EH (cell line): ENCODE measurements at places on chromosomes 16 and 17.

DNA sequence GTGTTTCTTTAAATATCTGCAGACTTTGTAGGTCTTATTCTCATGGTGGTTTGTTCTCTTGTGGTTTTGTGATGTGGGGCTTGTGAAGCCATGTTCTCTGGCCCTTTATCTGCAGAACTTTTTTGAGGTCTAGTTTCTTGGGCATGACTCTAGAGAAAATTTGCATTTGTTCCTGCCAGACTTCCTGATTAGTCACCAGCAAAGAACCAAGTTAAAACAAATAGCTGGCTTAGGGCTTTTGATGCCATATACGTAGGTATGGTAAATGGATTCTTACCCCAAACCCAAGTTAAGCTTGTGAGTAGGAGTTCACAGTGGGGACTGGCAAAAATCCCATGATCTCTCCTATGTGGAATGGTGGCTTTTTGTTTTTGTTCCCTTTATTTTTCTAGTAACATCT lies 68.7 kb upstream of the IRX3 start:
- peak; percentile 52 for DNase-seq

DNA sequence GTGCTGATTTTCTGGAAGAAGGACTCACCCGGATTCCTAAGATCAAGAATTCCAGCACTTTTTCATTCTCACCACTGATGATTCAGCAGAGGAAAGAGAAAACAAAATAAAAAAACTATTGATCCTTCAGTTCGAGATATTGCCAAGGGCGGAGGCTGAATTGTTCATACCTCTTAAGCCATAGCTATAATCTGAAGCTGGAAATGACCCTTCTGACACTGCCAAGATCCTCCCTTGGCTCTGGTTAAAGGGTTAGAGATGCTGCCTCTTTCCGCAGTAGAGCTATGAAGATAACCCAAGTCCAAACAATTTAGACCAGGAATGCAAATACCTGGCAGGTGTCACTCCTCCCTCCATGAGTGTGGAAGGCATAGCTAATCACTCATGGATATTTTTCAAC lies 73.0 kb downstream of the TMEM114 start:
- DNase-seq = no peak

GRCh38 chr16:55102531-55102930 lies 171.9 kb downstream of the IRX5 start:
- no peak for DNase-seq

- peak; percentile 65 for DNase-seq
Measured at GRCh38 chr17:41959336-41960095, 7.1 kb upstream of the CNP start.

- no peak for DNase-seq
Measured at GRCh38 chr17:339193-340061, 13.2 kb downstream of the RPH3AL start.

DNA sequence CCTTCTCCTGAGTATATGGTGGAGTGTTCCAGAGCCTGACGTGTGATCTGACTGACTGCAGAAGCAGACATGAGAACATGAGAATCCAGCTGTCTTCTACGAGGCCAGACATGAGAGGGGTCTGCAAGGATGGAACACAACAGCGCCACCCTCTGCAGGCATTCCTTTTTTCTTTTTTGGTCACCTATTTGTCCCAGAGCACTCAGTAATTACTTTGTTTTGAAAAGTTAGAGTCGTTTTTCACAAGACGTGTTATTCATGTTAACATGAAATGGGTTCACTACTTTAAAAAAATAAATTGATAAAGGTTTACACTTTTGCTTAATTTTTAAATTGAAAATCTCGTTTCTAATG lies 43.8 kb upstream of the ATP2A3 start:
- no peak for DNase-seq

GRCh38 chr16:2854700-2855309 lies 3.2 kb downstream of the PRSS22 start:
- no peak for DNase-seq

DNA sequence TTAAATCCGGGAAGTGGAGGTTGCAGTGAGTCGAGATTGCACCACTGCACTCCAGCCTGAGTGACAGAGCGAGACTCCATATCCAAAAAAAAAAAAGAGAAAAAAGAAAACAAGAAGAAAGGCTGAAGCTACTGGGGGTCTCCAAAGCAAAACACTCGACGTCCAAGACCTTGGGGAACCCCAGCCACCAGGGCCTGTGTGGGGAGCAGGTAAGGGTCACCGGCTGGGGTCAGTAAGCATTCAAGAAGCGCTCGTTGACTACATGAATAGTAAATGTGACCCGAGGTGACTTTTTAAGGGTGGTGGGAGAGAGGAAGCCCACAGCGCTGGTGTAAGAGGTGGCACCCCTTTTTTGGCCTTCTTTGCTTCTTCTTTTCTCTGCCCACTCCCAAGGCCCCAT lies 49.5 kb downstream of the PECAM1 start:
- DNase-seq = no peak

GRCh38 chr17:77280304-77281121 lies 139.7 kb downstream of the SEC14L1 start:
- peak; percentile 73 for DNase-seq

- DNase-seq = peak; percentile 10
Measured at GRCh38 chr16:22023505-22023904, 15.6 kb downstream of the MOSMO start.

DNA sequence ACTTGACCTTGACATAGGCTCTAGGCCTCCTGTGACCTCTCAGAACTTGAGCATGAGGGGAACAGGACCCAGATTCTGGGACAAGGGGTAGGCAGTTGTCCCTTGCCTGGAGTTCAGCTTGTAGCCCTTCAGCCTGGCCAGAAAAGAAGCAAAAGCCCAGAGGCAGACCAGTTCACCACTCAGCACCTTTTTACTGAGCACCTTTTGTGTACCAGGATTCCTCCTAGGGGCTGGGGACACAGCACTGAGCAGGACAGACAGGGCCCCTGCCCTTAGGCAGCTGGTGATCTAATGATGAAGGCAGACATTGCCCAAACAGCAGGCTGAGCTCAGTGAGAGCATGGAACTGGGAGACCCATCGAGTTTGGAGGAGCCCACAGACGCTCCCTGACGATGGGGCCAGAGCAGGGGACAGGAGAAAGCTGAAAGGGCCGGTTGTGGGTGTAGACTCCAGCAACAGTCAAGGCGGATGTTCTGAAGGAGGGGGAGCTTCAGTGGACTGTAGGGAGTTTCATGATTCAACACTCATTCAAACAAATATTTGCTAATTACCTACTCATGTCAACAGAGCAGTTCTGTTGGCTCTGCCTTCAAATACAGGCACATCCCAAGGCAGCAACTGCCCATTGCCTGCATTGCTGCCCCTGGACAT lies 32.0 kb downstream of the SBK1 start:
- DNase-seq = no peak

GRCh38 chr17:21061158-21061835 lies 18.5 kb upstream of the USP22 start:
- no peak for DNase-seq

DNA sequence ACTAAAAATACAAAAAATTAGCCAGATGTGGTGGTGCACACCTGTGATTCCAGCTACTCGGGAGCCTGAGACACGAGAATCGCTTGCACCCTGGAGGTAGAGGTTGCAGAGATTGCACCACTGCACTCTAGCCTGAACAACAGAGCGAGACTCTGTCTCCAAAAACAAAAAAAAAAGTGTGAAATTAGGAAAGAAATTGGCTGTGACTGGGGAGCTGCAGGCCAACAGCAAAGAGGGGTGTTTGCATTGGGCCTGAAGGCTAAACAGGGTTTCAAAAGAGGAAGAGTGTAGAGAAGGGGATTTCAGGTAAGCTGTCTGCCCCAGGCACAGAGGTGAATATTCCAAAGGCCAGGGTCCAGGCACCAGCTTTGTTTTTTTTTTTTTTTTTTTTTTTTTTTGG lies 9.4 kb downstream of the BMERB1 start:
- DNase-seq = no peak

DNA sequence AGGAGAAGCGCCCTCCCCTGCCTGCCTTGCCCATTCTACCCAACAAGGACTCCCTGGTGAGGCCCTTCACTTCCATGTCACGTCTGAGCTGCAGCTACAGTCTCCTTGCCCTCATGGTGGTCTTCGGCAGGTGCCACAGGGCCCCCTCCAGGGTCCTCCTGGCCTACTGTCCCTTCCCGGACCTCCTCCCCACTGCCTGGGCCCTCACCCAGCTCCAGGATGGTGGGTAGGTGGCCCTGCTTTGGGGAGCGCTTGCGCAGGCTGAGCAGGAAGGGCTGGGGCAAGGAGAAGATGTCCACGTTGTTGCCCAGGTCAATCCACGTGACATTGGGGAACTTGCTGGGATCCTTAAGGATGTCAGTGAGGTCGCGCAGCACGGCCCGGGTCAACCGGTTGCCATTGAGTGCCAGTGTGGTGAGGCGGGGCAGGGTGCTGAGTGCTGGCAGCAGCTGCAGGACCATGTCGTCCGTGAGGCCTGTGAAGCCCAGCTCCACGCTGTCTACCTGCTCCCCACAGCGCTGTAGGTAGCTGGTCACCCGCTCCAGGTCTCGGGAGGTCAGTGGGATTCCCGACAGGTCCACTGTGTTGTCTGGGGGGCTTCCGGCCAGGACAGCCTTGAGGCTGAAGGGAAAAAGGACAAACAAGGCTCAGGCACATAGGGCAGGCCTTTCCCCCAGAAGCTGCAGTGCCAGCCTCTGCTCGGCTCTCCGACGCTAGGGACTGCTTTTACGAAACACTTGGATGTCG lies 28.3 kb downstream of the TRPV2 start:
- DNase-seq = peak; percentile 9

DNA sequence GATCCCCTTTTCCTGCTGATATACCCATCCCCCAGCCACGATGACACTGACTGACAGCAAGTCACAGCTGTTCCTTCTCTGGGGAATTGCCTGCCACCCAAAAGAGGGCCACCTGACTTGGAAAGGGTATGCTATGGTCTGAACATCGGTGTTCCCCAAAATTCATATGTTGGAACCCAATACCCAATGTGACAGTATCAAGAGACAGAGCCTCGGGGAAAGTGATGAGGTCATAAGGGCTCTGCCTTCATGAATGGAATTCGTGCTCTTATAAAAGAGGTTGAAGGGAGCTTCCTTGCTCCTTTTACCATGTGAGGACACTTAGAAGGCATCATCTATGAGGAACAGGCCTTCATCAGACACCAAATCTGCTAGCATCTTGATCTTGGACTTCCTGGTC lies 7.6 kb upstream of the MARVELD3 start:
- no peak for DNase-seq

- no peak for DNase-seq
Measured at GRCh38 chr16:76940251-76940650, 250.7 kb upstream of the MON1B start.

DNA sequence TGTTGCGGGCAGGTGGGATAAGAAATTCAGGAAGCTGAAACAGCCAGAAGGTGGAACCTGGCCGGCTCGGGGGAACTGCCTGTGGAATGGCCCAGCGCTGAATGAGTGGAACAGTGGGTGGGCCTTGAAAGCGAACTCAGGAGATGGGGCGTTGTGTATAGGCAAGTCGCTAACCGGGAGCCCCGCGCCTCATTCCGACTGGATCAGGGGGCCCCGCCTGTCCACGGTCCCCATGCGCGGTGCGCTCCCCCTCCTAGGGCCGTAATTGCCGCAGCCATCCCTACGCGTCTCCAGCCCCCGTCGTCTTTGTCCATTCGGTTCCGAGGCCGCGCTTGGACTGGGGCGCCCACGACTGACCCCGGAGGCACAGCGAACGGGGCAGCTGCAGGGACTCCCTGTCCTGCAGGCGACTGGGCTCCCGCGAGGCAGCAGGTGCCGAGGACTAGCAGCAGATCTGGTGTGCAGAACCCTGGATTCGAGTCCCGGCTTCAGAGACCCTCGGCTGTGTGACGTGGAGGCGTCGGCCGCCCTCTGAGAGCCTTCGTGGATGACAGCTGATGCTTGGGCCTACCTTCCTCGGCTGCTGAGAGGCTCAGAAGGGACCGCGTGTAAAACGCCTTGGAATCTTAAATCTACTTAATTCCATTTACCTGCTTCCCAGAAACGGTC lies 10.9 kb upstream of the CA4 start:
- no peak for DNase-seq

GRCh38 chr17:45883063-45883462 lies 11.3 kb upstream of the MAPT start:
- no peak for DNase-seq

- no peak for DNase-seq
Measured at GRCh38 chr16:80144191-80144590, 396.6 kb upstream of the DYNLRB2 start.

GRCh38 chr16:27726621-27727261 lies 176.8 kb downstream of the KATNIP start:
- peak; percentile 51 for DNase-seq

GRCh38 chr17:59426031-59426430 lies 94.6 kb downstream of the YPEL2 start:
- DNase-seq = no peak
